ENCODE measurements at places on chromosomes 13 and 19. TPM values are rescaled to one million over a fixed set of nuclear protein-coding genes. Genes with fewer than 3 reads are reported as not detected.
A peak's percentile ranks its signal among the peaks of the same experiment; 100 is the strongest.

Gene KLK13
- not detected for total RNA-seq

DNA sequence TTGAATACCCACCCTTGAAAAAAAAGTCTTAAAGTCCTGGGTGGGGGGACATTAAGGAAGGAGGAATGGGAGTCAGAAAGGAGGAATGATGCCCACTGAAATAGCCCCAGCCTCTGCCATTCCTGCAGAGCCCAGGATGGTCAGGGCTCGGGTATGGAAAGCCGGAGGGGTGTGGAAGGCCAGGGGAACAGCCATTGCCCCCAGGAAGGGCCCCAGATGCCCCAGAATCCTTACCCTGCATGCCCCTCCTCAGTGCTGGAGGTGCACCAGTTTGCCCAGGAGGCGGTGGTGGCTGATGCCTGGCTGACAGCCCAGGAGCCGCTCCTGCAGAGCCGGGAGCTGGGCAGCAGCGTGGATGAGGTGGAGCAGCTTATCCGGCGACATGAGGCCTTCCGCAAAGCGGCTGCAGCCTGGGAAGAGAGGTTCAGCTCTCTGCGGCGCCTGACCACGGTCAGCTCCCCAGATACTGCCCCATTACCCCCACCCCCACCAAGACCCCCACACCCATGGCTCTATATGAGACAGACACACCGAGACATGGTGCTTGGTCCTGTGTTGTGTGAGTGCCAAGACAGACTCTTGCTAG lies 10.7 kb upstream of the SHKBP1 start:
- DNase-seq, result no peak

DNA sequence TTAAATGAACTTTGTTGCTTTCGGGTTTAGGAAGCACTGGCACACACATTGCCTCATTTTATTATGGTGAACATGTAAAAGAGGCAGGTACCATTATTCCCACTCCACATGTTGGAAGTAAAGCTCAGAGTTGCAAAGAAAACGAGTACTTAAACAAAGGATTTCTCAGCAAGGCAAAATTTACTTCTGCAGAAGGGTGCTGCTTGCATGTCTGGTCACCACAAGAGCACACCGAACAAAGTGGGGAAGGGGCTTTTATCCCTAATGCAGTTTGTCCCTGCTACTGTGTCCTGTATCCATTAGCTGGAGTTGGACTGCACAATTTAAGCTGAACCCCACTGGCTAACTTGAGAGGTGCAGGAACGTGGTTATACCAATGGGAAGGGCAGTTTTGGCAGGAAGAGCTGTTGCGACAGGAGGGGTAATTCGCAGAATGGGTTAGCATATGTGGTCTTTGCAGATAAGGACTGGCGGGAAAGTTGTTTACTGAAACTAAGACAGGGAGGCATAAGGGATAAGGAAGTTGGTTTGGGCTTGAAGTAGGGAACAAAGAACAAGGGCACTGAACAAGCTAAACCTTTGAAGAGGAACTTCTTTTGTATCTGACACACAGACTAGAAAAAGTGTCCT lies 545.5 kb downstream of the UQCRFS1 start:
- DNase-seq, result no peak

Gene PCDH20
- total RNA-seq, result 0.30 TPM

Gene SERPINE3
- not detected for total RNA-seq

DNA sequence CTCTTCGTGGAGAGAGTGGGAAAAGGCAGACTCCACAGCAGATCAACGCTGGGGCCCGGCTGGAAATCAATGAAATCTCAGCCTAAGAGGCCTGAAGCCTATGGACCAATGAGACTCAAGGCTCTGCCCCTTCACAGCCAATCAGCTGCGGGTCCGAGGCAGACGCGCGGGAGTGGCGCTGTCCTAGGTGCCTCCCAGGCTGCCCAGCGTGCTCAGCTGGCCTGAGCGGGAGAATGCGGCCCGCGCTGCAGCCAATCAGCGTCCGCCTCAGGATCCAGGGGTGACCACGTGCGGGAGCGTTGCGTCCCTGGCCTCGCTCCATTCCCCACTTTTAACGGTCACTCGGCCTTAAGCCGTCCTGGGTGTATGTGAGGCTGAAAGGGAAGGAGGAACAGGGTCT lies at the start of gene ZBTB32:
TSS of gene ZBTB32 (plus strand) at position 341 of the 400 bp plus-strand sequence. CDS start 10,069 bp downstream, outside the sequence.
- no peak for DNase-seq

Gene GPR4
- total RNA-seq, result 5.1 TPM

Gene GPC5
- total RNA-seq, result 1.5 TPM

DNA sequence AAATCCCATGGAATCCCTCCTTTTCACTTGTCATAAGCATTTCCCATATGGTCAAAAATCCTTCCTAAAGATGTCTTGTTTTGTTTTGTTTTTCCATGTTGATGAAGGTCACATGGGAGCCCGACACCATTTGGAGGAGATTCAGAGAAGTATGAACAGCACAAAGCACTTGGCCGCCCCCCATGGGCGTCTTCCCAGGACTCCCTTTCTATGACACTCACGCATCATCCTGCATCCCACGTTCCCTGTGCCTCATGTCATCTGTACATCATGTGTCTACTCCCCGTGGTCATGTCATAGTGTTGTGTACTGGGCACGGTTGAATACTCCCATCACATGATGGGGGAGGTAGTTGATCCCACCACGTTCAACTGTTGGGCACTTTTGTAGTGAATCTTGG lies 2.0 kb downstream of the ZSCAN1 start:
- no peak for DNase-seq

DNA sequence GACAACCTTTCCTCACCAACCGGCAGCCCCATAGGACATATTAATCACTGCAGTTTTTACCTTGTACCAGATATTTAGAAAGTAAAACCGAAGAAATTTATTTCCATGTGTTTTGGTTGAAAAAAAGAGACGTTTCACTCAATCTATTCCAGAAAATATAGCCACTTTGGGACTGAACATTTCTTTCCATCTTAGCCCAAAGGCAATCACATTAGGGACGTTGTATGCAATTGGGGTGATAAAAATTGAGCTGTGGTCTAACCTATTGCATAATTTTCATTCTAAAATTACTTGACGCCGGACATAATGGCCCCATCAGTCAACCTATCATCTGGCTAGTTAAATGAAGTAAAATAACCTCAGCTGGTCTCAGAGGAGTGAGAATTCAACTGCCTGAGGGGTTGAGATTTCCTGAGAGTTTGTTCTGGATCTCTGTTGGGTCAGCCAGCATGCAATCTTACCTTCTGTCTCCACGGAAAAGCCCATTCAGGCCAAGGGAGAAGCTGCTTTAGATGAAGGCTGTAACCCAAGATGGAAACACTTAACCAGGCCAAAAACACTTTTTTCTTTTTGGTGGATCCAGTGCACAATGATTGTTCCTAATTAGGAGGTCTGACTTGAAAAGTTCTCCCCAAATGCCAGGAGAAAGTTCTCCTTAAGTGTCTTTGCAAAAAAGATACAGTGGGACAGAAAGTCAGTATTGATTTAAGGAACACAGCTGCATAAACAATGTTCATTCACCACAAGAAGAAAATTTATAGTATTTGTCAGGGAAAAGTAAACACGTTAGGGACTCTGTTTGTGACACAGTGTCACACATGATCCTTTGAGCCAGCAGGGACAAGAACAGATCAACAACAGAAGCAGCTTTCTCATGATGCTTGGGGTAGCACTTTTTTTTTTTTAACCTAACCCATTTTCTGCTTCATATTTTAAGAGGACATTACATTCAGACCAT lies 34.1 kb downstream of the DLEU7 start:
- DNase-seq, result no peak

DNA sequence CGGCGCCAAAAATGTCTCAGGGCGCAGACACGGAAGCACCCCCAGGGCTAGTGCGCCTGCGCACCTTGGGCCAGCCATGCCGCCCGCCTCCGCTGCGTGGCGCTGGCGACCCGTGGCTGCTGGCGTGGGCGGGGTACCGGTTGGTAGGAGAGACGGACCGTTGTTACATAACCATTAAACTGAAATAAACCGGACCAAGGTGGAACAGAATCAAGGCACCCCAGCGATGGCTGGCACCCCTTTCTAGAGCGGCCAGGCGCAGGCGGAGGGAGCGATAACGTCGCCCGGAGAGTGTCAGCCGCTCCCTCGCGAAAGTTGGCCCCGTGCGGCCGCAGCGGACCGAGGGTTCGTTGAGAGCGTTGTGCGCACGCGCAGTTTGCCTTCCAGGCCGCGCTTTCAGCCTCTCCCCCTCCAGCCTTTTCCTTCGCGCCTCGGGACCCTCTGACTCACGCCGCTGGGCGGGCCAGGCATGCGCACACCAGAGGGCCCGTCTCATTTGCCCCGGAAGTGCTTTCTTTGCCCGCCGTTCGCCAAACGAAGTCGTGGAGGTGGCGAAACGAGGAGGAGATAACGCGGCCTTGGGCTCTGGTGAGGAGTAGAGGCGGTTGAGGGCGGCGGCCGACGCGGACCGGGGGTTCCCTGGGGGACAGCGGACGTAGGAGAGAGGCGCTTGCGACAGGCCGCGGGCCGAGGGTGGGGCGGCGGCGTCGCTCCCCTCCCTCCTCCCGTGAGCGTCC lies at the start of the genes PLEKHJ1 and SF3A2:
TSS of gene PLEKHJ1 (minus strand) at position 16 of the 737 bp plus-strand sequence. CDS start 81 bp downstream, outside the sequence.
TSS of gene SF3A2 (plus strand) at position 511 of the 737 bp plus-strand sequence. CDS start 6,595 bp downstream, outside the sequence.
- peak; percentile 96 for DNase-seq

Gene ENOX1
- total RNA-seq, result 0.60 TPM

DNA sequence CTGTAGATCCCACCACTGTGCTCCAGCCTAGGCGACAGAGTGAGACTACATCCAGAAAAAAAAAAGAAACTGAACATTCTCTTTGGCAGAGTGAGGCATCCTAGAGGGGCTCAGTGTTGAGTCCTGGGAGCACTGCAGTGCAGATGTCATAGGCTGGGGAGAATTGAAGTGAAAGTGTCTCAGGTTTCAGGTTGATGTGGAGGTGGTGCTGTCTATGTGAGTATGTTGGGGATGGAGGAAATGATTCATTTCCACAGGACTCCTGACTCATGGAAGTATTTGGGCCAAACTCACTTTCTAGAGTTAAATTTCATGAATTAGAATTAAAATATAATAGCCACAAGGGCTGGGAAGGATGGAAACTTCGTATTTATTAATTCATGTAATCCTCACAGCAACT lies 134.4 kb upstream of the TSC22D1 start:
- DNase-seq, result no peak

DNA sequence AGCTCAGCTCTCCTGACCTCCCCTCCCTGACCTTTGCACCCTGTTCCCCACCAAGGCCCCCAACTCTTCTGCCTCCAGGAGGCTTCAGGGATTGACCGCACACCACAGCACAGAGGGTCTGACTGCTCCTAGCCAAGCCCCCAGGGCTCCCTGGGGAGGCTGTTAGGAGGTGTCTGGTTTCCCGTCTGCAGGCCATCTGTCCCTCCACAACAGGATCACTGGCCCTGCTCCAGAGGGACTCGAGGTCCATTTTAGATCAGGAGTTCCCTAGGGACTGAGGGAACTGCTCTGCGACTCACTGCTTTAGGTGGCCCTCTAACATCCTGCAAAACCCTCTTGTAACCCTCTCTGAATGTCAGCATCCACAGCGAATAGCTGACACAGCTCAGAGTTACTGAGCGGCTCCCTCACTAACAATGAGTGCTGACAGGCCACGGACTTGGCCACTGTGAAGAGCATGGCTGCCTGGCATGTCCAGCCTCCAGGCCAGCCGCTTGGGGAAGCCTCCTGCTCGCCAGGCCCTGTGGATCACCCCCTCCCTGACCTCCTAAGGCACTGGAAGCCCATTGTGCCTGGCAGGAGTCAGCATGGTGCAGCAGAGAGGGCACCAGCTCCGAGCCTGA lies 17.7 kb downstream of the GRIK5 start:
- DNase-seq, result no peak

Gene GGN
- not detected for total RNA-seq

Gene SYNGR4
- not detected for total RNA-seq

DNA sequence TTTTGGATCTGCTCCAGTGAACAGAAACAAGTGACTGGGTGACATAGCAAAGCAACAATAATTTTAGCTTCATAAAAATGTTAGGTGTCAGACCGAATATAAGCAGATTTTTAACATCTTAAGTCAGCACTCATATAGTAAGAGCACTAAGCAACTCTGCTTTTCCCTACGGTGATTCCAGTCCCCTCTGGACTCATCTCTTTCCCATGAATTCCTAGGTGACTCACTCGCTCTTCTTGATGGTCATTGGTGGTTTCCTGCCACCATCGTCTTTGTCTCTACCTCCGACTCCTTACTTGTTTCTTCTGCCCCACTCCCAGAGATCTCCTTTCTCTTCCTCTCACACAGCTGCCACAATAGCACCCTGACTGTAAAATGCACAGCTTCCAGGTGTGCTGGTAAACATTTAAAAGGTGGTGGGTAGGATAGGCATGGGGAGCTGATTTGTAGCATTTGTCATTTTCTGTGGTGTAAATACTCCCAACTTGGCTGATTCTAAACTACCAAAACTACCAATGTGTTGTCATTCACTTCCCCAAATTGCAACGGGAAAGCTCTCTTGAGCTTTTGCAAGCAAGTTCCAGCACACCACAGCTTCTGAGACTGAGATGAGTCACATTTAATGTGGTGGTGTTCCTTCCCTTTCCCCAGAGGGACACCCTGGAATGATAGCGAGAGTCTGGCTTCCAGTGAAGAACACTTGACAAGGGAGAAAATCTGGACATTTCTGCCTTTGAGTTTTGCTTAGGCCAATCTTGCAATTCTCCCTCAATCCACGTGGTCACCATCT lies 42.8 kb upstream of the CLDN10 start:
- no peak for DNase-seq

- no peak for DNase-seq
These were observed 8.9 kb downstream of the RTBDN start for GRCh38 chr19:12825254-12826131.

DNA sequence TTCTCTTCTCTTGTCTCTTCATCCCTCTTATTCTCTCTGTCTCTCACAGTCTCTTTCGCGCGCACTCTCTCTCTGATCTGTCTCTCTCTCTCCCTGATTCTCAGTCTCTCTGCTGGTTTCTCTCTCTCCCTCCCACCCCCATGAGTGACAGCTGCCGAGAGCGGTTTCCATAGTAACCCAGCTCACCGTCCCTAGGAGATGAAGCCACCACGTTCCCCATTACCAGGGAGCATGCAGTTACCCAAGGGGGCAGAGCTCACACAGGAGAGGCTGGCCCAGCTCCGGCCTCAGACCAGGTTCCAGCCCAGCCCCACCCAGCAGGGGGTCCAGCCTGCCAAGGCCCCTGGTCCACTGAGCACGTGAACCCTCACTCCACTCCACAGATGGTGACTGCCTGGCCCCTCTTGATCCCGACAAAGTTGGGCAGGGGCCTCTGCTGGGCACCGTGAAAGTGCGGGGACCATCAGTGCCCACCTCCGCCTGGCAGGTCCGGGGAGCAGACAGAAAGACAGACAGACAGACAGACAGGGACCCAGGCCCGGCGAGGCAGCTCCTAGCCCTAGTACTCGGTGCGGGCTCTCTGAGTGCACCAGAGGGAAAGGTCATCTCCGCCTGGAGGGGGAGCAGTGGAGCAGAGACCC lies 50.6 kb downstream of the CELF5 start:
- no peak for DNase-seq

- no peak for DNase-seq
These were observed 3.7 kb upstream of the CLPTM1 start for GRCh38 chr19:44951179-44952159.

All from left ventricle myocardium inferior (tissue), 1 donor.